ENCODE measurements at places on chromosomes 2 and 18.

DNA sequence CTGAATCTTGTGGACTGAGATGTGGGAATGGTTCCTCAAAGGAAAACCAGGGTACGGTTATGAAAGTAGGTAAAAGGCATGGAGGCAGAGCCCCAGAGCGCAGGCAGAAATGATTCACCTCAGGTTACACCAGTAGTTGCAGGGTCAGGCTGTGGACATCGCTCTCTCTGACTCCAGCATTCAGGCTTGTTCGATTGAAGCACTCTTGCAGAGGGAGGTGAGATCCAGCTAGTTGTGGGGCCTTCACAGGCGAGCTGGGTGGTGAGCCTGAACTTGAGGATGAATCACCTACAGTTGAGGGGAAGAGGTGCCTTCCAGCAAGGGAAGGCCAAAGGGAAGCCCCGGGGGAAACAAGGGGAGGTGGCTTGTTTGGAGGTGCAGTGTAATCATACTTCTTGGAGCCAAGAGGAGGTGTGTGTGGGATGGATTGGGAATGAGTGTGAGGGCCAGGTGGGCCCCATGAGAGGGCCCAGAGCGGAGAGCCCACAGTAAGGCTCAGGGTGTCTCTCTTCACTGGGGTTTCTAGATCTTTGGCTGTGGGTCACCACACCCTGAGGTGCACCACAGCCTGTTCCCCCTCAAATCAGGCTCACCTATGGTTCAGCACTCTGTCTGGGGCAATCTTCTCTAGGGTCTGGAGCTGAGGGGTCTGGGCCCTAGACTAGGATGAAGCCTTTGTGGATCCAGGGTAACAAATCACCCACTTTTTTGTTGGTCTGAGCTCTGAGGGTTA, 48.5 kb upstream of the MCFD2 start:
- no peak for DNase-seq

- DNase-seq: no peak
These were observed 199.1 kb upstream of the CHAC2 start for GRCh38 chr2:53568469-53568868.

- no peak for DNase-seq
These were observed 180.6 kb downstream of the ATAD2B start for GRCh38 chr2:23746141-23746863.

DNA sequence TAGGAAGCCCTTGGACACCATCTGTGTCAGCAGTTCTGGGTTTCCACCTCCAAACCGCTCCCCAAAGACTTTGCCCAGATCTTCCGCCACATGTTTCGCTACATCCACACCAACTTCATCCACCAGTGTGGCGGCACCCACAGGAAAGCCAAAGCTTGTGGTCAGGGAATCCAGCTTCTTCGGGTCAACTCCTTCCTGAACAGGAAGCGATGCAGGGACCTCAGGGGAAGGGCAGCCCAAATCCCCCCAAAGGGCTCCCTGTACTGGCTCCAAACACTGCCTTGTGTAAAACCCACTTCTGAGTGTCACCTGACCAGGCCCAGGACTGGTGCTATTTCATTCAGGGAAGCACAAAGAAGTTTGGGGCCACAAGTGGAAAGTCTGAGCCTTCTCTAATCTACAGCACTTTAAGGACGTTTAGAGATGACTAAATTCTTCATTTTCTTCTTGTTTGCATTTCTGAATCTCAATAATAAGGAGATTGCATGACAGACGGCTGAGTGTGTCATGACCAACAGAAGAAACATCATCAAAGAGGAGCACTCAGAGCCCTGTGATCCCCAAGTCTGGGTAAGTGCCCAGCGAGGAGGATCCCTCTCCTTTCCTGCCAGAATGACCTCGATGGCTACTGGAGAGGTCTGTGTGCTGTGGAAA, 20.8 kb downstream of the GAREM2 start:
- no peak for DNase-seq

DNA sequence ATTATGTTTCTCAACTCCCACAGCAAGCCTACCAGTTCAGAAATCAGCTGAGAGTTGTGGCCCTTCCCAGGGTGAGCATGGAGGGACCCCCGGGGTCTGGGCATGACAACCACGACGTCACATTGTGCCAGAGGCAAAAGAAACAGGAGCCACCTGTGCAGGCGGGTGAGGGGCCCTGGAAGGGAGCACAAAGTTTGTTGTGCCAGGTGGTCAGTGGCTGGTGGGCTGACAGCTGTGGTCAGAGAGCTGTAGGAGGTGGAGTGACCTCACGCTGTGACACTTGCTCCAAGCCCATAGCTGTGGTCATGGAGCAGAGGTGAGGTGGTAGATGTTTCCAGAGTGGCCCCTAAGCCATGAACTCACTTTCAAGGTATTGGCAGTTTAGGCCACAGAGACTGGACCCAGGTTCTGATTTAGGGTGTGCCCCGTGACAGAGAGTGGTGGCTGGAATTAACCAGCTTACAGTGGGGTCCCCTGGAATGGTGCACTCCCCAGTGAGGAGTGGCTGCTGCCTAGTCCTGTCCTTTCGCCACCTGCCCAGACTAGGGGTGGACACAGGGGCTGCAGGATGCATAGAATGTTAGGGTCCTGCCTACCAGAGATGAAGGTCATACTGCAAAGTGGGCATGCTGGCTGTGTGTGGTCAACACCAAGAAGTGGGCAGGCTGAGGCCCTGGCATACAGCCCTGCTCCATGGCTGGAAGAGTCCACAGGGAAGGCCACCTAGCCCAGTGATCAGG, 136.4 kb downstream of the GLI2 start:
- no peak for DNase-seq

DNA sequence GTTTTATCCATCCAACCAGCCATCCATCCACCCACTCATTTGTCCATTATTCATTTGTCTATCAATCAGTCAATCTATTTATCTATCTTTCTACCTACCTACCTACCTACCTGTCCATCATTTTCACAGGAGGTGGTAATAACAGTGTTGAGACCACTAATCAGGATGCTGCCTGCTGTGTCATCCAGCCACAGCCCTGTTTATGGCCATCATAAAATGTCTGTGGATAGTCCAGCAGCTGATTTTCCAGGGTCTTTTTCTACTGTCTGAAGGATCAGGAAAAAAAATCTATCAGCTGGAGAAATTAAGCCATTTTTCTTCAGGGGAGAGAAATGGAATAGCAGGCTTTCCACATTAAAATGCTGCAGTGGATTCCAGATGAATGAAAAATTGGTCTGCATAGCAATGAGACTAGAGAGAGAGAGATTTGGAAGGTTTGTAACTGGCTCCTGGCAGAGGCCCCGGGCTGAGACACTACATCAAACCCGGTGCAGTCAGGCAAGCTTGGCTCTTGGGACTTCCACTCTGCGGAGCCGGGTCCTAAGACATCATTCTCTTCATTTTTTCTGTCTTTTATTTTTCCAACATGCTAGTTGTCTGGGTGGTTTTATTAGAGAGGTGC, 33.0 kb upstream of the BOD1L2 start:
- no peak for DNase-seq

GRCh38 chr2:8753609-8754008, 71.8 kb downstream of the ID2 start:
- DNase-seq: no peak

DNA sequence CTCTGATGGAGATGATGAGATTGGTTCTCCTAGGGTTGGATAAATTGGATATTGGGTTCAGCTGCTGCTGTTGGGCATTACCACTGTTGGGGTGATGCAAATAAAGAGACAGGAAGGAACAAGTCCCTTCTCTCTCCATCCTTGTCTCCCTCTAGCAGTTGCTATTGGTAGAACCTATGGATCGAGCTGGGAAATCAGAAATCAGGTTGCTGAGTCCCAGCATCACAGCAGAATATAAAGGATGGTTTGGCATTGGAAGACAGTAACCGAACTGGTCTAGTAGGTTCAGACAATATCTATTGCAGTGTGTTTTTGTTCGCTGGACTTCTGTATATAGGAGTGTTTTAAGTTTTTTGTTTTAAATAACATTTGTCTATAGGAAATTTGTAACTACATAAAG, 8.1 kb downstream of the WDR43 start:
- DNase-seq: no peak

GRCh38 chr18:9608298-9608697, 6.1 kb downstream of the PPP4R1 start:
- no peak for DNase-seq

DNA sequence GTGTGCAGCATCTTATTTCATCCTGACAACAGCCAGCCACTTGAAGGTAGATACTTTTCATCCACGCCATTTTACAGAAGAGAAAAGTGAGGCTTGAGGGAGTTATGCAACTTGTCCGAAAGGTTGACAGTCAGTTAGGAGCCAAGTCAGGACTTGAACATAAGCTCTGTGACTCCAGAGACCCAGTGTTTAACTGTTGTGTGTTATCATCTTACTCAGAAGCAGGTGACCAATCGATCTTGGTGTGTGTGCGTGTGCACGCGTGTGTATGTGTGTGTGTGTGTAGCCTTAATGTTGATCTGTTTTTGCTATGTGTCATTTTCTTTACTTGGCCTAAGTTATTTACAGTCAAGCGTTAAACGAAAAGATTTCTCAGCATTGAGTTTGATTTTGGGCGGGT, 22.0 kb downstream of the DRC1 start:
- DNase-seq: no peak

DNA sequence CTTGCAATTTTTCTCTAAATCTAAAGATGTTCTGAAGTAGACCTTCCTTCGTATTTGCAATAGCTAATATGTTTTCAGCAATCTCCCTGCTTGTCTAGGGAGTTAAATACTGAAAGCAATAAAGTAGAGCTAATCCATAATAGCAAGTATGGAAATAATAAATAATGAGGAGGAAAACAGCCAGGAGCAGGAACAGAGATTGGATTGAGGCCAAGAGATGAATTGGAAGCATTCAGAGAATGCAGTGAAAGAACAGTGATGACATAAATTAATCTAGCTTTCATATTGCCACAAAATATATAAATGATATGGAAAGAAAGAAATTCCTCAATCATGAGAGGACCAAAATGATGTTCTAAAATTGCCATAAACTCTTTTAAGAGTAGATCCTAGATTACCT, 679.7 kb downstream of the METTL4 start:
- no peak for DNase-seq

DNA sequence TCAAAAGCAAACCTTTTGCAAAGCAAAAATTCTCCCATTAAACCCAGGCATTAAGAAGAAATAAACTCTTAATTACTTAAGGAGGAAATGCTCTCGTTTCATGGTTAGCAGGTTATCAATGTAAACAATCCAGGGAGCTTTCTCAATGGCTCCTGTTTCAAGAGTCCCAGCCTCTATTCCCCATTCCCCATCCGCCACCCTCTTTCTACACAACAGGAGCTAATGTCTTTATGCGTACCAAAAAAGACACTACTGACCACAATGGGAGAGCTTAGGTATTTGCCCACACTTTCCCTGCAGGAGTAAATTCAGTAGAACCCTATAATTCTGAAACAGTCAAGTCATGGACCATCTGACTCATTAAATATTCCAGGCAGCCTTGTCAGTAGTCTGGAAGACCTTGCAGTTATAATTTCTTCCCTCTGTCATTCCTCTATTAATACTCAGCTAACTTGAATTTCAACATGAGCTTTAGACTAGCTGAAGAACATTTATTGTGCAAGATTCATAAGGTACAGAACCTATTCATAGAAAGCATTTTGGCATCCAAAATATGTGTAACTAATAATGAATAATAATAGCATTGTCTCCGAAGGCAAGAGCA, 48.6 kb downstream of the SLC8A1 start:
- DNase-seq: no peak

GRCh38 chr2:176516051-176516602, 246.9 kb downstream of the MTX2 start:
- no peak for DNase-seq

- no peak for DNase-seq
These were observed 20.0 kb upstream of the OTOS start for GRCh38 chr2:240160291-240161086.

GRCh38 chr2:181891258-181891965, at the start of gene ITPRID2:
Gene ITPRID2 (plus strand): TSS chr2:181891730. CDS start chr2:181892067, 337 bp downstream.
- DNase-seq: peak; percentile 56

GRCh38 chr2:28436525-28437051, 43.9 kb downstream of the FOSL2 start:
- DNase-seq: no peak

DNA sequence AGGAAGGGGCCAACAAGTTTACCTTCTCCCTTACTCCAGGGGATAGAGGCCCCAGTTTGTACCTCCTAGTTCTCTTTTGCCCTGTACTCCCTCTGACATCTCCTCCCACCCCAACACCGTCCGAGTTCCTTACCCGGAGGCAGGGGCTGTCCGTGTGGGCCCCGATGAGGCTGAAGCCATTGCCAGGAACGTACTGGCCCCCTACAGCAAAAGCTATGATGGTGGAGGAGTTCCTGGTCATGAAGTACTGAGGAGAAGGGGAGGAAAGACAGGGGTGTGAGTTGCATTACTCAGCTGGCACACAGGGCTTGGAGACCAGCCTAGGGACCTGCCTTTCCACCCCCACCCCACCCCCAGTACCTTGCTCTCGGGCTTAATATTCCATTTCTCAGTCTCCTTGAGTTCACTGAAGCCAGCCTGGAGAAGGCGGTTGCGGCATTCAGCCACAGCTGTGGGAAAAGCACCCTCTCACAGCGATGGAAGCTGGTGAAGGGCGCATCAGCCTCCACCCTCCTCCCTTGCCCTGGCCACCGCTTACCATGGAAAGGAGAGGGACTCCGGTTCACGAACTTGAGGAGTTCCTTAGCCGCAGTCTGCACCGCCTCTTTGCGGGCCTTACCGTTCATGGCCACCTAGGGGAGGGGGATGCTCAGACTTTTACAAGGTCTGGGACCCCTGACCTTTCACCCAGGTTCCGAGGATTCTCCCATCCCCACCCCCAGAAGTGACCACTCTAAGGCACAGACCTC, 1.0 kb downstream of the DNPEP start:
- no peak for DNase-seq

- DNase-seq: no peak
These were observed 101.7 kb downstream of the KLHL29 start for GRCh38 chr2:23486684-23487075.

DNA sequence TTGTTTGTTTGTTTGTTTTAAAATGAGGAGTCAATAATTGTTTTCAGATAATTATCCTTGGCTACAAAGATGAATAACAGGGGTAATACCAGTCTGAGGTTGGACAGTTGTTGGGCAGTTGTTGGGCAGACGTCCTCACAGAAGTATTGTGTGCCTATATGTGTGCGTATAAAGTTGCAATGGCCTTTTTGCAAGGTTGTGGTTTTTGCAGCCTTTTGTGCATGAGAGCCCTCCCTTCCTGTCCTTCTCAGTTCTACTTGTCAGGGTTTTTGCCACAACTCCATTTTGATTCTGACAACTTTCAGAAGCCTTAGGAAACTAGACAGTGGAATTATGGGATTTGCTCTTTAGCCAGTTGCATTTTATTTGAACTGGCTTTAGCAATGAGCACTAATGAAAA, 6.0 kb upstream of the STK39 start:
- no peak for DNase-seq

- DNase-seq: no peak
These were observed 35.8 kb upstream of the AFF3 start for GRCh38 chr2:100178085-100178788.

GRCh38 chr2:23624915-23625314, 239.9 kb downstream of the KLHL29 start:
- DNase-seq: no peak

- no peak for DNase-seq
These were observed 99.7 kb upstream of the SMAD7 start for GRCh38 chr18:49050452-49050851.

GRCh38 chr2:235981631-235982030, 186.6 kb downstream of the GBX2 start:
- no peak for DNase-seq

GRCh38 chr2:65031341-65032018, 24.7 kb upstream of the CEP68 start:
- no peak for DNase-seq
